AG10803 (cell line): ENCODE measurements at places on chromosomes 7 and 10.

- DNase-seq = no peak
Measured at GRCh38 chr7:98661607-98662006, 44.5 kb downstream of the NPTX2 start.

- DNase-seq = no peak
Measured at GRCh38 chr10:86127274-86127819, 239.2 kb downstream of the GRID1 start.

DNA sequence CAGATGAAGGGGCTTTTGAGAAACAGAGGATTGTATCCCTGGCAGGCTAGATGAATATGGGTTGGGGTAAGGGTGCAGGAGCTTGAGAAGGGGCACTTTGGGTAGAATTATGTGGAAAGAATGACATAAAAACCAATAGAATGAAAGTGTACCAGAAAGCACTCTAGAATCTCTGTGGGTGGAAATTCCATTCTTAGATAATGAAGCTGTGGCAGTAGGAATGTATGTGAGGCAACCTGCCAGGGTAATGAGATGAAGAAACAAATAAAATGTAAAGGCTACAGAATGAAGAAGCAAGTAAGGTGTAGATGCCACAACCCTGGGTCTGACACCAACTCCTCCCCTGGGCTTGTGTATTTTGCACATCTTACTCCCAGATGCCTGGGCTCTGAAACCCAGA is 16.8 kb downstream of the NOBOX start:
- DNase-seq = peak; percentile 81

DNA sequence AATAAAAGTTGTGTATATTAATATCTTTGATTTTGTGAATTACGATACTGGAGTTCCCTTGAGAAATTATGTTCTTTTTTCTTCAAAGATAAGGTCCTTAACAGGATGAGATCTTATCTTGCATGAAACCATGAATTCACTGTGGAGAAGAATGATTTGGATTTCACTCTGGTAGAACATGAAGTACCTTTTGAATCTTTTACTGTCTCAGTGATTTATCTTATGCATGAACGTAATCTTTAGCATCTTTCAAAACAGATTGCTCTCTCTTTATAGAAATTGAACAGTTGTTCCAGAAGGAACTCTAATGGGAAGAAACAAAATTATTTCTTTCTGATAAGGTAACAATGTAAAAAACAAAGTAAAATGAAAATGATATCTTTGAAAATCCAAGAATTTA is 11.0 kb upstream of the ZNF438 start:
- DNase-seq = no peak

- DNase-seq = peak; percentile 16
Measured at GRCh38 chr10:104492329-104492940, 138.8 kb downstream of the CFAP58 start.

GRCh38 chr7:90958647-90959046 is 305.6 kb upstream of the FZD1 start:
- peak; percentile 92 for DNase-seq

DNA sequence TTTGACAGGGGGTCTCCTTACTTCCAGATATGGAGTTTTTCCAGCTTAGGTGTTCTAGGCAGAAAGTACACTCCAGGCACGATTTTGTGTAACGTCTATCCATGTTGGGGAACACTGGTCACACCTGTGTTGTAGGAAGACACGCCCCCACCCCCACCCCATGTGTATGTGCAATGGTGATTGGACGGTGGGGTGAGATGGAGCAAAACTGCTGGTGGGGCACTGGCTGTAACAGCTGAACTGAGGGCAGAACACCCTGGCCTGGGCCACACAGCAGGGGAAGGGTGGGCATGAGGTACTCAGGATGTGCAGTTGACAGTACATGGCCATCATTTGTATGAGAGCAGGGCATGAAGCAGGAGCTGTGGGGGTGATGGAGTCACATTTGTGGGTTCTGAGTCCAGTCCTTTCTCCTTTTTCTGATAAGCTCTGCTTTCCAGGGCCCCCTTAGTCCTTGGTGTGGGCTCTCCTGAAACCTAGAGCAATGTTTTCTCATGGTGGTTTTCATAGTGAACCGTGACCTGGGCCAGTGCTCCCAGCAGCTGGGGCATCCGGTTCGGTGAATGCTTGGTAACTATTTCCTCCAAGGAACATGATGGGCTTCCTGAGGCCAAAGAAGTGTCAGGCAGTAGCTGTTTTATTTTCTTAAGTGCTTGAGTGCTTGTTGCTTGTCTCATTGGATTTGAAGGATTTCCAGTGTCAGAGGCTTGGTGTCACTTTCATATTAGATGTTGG is 63.4 kb upstream of the AQP1 start:
- no peak for DNase-seq

GRCh38 chr10:78719276-78719675 is 349.5 kb upstream of the ZMIZ1 start:
- DNase-seq = no peak

- DNase-seq = peak; percentile 11
Measured at GRCh38 chr10:121819049-121819448, 108.8 kb downstream of the ATE1 start.

GRCh38 chr10:129942391-129942790 is 21.7 kb downstream of the EBF3 start:
- no peak for DNase-seq

GRCh38 chr10:89887830-89888229 is 186.4 kb downstream of the KIF20B start:
- peak; percentile 4 for DNase-seq

DNA sequence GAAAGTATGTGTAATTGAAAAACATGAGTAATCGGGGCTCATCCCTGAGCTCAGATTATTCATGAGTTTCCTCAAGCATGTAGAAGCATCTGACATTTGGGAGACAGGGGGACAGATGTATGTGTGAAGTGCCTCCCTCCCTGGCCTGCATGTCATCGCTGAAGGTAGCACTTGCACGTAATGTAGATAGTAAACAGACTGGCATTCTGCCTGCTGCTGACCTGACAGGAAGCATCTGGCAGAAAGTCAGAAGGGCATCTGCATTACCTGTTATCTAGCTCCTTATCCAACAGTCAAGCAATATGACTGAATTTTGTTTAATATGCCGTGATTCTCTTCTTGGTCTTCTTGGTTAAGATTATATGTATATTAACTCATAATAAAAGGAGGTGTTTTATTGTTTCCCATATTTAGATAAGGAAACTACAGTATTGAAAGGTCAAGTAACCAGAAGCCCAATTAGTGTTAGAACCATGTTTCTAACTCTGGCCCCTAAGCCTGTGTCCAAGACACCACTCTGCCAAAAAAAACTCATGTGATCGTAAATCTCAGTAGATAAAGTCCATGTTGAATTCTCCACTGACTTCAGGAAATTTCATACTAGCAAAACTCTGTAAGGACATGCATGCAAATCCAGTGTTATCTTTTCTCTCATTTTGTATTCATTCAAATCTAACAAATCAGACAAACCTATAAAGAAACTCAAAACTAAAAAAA is 918.1 kb upstream of the MBL2 start:
- DNase-seq = no peak

GRCh38 chr7:2104716-2105115 is 128.0 kb downstream of the MAD1L1 start:
- peak; percentile 66 for DNase-seq

- no peak for DNase-seq
Measured at GRCh38 chr7:2195400-2196246, 37.1 kb downstream of the MAD1L1 start.

- no peak for DNase-seq
Measured at GRCh38 chr10:43979551-43979950, 330.9 kb upstream of the ZNF32 start.

DNA sequence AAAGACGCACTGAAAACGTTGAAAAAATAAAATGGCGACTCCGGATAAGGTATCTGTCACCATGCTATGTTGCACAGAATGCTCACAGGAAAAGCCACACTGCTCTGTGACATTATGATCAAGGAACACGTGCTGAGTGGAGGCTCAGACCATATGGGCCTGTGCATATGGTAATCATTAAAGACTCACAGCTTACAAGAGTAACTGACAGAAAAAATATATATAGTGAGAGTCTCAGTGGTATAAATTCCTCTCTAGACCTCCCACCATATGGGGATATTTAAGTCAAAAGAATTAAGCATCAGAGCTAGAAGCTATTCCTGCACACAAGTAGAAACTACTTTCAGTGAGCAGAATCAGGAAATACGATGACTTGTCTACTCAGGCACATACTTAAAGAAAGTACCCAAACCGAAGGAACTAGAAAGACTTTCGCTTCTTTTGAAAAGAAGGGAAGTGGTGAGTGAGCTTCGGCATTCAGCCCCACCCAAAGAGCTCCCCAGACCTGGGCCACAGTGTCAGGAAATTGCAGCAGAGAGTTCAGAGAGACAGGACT is 65.1 kb upstream of the MPP7 start:
- no peak for DNase-seq

- no peak for DNase-seq
Measured at GRCh38 chr10:86601956-86602602, 52.3 kb upstream of the OPN4 start.

- DNase-seq = no peak
Measured at GRCh38 chr7:99385564-99385963, 11.0 kb downstream of the ARPC1B start.

DNA sequence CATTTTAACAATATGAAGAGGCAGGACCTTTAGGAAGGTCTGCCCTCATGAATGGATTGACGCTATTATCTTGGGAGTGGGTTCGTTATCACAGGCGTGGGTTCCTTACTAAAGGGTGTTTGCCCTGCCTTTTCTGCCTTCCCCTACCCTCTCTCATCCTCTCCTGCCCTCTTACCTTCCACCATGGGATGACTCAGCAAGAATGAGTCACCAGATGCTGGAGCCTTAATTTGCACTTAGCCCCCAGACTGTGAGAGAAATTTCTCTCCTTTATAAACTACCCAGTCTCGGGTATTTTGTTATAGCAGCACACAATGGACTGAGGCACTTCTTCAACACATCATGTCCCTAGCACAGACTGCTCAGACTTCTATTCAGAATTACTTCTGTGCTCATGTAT is 31.4 kb upstream of the ZNF32 start:
- DNase-seq = no peak

GRCh38 chr10:86300931-86301830 is 65.4 kb downstream of the GRID1 start:
- DNase-seq = no peak

DNA sequence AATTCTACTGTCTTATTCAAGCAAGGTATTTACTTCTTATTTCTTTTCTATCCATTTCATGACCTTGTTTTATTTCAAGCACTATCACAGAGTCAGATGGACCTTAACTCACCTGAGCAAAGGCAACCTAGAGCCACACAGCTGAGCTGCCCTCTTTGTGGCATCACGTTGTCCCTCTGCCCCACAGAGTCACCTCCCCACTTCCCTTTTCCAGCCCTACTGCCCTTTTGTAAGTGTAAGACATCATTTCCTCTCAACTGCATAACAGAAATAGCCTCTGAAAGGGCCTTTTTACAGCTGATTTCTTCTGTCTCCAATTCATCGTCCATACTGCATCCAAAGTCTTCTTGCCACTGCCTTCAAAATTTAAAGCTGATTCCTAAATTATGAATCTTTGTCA is 946.0 kb downstream of the NRG3 start:
- no peak for DNase-seq

DNA sequence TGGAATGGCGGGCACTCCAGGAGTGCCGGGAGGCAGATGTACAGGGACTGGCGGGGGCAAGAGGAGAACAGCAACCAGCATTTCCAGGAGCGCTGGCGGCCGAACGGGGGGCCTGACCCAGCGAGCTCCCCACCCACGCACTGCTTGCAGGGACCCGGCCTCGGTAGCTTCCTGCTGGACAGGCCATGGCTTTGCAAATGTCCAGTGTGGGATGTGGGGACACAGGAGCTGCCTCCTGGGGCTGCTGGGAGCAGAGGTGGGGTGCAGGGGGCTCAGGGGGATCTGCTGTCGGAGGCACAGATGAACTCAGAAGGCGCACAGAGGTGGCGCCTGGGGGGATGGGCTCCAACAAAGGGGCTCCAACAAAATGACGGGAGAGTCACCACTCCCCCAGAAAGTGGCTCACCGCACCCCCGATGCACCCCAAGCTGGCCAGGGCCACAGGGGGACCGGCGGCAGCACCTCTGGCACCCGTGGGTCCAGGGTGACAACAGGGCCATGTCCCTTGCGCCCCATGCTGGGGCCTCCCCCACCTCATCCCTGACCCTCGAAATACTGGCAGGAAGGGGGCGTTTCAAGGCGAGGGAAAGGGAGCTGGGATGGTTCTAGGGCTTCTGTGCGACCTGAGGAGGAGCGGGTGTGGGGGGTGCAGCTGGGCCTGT is 41.1 kb downstream of the AP5Z1 start:
- DNase-seq = no peak

- no peak for DNase-seq
Measured at GRCh38 chr10:27099448-27099847, 846 bp downstream of the ANKRD26 start.

DNA sequence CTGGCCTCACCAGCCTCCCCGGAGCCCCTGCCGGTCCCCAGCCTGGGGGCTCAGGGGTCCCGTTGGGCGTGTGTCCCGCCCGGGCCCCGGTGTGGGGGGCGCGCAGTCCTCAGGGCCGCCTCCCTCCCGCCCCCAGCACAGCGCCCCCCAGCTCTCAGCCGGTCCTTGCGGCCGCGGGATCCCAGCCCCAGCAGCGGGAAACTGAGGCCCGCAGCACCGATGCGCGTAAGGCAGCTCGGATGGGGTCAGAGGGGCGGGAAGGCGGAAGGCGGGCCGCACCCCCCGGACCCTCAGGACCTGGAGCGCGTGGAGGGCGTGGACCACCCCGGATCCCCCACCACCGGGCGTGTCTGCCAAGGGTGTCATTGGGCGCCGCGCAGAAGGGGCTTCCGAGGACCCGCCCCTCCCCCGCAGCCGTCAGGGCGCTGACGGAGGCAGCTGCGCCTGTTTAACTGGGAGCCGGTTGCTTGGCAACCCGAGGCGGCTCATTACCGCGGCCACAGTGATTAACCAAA is 14.9 kb downstream of the UNCX start:
- no peak for DNase-seq

DNA sequence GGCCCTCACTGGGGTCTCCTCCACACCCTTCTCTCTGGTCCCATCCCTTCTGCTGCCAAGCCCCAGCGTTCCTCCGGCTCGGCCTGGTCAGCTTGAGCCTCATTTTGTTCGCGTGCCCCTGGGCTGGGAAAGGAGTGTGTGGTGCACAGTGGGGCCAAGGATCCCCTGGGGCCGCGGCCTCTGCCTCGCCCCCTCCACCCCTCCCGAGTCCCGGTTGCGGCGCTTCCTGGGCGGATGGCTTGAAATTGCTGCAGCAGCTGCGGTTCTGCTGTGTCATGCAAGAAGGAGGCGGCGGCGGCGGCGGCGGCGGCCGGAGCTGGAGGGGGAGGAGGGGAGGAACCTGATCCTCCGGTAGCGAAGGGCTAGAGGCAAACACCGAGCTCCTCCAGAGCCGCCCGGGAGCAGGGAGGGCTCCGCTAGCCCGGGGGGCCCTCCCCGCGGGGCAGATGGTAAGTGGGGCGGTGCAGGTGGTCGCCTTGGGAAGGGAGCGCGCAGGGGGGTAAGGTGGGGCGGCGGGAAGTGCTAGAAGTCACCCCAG is 217.8 kb upstream of the MKLN1 start:
- peak; percentile 94 for DNase-seq

GRCh38 chr7:68015978-68016532 is 1019.4 kb downstream of the TYW1 start:
- no peak for DNase-seq

GRCh38 chr10:42380926-42381547 is 257.3 kb downstream of the ZNF33B start:
- DNase-seq = no peak
